Mesendoderm (in vitro differentiated cells): ENCODE measurements at places on chromosomes 13 and 19.
A peak's percentile ranks its signal among the peaks of the same experiment; 100 is the strongest.

DNA sequence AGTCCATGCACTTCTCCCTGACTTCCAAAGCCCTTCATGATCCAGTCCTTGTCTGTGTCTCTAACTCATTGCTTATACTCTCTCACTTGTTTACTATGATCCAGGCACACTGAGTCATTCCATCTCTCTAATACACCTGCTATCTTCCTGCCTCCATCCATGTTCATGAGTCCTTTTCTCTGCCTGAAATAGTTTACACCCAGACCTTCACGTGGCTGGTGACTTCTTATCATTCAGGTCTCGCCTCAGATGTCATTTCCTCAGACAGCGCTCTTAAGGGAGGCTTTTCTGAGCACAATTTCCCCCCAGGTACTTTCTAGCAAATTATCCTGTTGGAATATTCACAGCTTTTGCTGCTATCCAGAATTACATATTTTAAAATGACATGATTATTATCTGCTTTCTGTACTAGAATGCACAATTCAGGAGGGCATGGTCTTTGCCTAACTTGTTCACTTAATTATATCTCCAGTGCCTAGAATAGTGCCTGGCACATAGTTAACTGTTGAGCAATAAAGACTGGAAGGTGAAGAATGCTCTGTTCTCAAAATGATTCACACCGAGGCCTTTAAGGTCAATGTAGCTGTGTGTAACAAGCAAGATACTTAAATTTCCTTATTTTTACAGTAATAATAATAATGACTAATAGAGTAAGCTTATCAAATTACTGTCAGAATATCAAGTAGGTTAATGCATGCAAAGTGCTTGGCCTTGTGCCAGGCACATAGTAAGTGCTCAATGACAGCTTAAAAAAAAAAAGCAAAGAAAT, 183.7 kb upstream of the SPRY2 start:
- no peaks in the 10 kb centered on the region for H3K4me1 ChIP-seq
- no peaks in the 10 kb centered on the region for H3K27me3 ChIP-seq
- H3K4me3 ChIP-seq: no peak overlapping the region
- DNase-seq: no peak

- H3K4me3 ChIP-seq: peak overlapping the region; percentile 72
- no peaks in the 10 kb centered on the region for H3K36me3 ChIP-seq
Measured at GRCh38 chr19:37778613-37779126, 716 bp downstream of the ZNF573 start.

- H3K4me3 ChIP-seq: no peak overlapping the region
- H3K4me1 ChIP-seq: no peaks in the 10 kb centered on the region
- H3K36me3 ChIP-seq: peaks cover 6% of the 10 kb centered on the region
- H3K27me3 ChIP-seq: no peaks in the 10 kb centered on the region
- no peak for DNase-seq
- no peak overlapping the region for H3K27ac ChIP-seq
Measured at GRCh38 chr13:95623141-95623540, 21.4 kb downstream of the DZIP1 start.

- H3K27ac ChIP-seq: no peak overlapping the region
- peaks cover 3% of the 10 kb centered on the region for H3K36me3 ChIP-seq
- no peak for DNase-seq
Measured at GRCh38 chr19:35901055-35901644, 810 bp upstream of the NFKBID start.

DNA sequence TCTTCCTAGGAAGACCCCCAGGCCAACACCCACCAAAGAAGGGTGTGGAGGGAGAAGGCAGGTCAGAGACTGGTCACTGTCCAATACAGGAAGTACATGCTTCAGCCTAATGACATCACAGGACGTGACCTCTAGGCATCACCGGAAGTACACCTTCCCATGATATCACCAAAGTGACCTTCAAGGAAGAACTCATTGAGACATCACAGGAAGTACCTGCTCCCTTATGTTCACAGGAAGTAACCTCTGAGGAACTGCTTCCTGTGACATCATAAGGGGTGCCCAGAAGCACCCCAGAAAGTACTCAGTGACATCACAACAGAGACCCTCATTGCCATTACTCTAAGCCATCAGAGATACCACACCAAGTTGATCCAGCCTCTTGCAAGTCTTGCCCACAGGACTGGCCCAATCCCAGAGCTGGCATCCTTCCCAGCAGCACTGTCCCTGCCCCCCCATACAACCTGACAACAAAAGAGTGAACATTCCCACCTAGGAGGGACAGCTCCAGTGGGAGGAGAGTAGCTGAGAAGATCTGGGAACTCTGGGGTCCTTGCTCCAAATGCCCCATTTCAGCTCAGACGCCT, 24.2 kb upstream of the NANOS2 start:
- no peak overlapping the region for H3K27ac ChIP-seq
- no peaks in the 10 kb centered on the region for H3K4me1 ChIP-seq
- H3K27me3 ChIP-seq: no peaks in the 10 kb centered on the region
- no peak for DNase-seq

- DNase-seq: no peak
- H3K4me3 ChIP-seq: no peak overlapping the region
- H3K27ac ChIP-seq: no peak overlapping the region
- no peaks in the 10 kb centered on the region for H3K27me3 ChIP-seq
- H3K4me1 ChIP-seq: no peaks in the 10 kb centered on the region
- H3K36me3 ChIP-seq: no peaks in the 10 kb centered on the region
Measured at GRCh38 chr13:114097212-114097892, 35.1 kb downstream of the RASA3 start.
